Hematopoietic multipotent progenitor cell treated with erythropoietin and hydrocortisone succinate and interleukin-3 and kit ligand, for 17 days (in vitro differentiated cells): ENCODE measurements at places on chromosomes 12 and 14.

DNA sequence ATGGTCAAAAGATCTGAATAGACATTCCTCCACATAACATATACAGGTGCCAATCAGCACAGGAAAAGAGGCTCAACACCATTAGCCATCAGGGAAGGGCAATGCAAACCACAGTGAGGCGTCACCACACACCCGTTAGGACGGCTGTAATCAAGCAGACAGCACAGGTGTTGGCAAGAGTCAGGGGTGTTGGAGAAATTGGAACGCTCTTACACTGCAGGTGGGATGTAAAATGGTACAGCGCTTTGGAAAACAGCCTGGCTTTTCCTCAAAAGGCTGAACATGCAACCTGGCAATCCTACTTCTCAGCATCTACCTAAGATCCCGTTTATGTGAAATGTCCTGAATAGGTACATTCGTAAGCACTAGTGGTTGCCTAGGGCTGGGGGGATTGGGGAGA, 21.5 kb upstream of the MMP17 start:
- no peak for DNase-seq

GRCh38 chr14:54567639-54568561, 972 bp downstream of the SAMD4A start:
- no peak for DNase-seq

DNA sequence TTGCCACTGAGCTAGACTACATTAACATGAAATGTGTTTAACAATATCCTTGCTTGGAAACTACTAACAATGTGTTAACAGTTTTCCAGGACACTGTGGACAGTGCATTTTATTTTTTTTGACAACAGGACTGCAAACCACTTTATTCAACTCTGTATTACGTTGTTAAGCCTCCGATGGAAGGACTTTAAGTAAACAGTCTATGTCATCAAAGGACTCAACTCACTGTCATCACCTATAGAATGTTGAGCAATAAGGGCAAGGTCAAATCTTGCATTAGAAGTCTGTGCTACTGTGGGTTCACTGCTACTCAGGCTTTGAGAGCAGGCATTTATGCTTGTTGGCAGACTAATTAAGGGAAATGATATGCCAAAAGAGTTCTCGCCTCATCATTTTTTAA, 483.7 kb downstream of the FLRT2 start:
- DNase-seq, result no peak

DNA sequence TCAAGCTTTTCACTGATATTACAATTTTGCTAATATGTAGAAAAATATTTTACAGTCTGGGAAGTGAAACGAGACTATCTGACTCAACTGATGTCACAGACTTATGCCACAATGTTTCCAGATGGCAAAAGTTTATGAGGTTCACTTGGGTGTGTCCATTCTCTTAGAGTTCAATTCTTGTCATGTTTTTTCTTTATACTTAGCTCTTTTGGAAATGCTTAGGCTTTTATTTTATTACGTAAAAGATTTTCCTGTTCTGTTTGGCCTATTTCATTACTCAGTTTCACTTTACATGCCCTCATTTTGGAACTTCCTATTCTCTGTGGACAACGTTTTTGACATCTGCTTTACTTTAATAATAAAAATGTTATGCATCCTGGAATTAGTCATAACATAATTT, 2.1 kb upstream of the PDZRN4 start:
- DNase-seq, result no peak

DNA sequence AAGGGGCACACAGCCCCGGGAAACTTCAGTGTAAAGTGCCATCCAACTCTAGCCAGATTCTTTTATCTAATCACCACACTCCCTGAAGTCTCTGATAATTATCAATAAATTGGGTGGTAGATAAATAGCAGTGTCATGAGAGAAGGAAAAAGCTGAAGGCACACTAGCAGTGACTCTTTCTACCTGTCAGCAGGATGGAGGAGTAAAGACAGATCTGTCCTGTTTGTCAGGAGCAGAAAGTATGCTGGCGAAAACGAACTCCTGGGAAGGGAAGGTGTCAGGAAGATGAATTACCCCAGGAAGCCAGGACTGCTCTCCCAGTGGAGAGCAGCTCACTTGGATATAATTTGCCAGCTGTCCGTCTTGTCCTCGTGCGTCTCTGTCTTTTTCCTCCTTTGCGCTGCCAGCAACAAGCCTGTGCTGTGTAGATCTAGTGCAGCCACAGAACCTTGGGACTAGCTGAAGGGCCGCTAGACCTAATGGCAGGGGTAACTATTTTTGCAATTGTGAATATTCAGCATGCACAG, 981.9 kb downstream of the DIO2 start:
- DNase-seq, result no peak

DNA sequence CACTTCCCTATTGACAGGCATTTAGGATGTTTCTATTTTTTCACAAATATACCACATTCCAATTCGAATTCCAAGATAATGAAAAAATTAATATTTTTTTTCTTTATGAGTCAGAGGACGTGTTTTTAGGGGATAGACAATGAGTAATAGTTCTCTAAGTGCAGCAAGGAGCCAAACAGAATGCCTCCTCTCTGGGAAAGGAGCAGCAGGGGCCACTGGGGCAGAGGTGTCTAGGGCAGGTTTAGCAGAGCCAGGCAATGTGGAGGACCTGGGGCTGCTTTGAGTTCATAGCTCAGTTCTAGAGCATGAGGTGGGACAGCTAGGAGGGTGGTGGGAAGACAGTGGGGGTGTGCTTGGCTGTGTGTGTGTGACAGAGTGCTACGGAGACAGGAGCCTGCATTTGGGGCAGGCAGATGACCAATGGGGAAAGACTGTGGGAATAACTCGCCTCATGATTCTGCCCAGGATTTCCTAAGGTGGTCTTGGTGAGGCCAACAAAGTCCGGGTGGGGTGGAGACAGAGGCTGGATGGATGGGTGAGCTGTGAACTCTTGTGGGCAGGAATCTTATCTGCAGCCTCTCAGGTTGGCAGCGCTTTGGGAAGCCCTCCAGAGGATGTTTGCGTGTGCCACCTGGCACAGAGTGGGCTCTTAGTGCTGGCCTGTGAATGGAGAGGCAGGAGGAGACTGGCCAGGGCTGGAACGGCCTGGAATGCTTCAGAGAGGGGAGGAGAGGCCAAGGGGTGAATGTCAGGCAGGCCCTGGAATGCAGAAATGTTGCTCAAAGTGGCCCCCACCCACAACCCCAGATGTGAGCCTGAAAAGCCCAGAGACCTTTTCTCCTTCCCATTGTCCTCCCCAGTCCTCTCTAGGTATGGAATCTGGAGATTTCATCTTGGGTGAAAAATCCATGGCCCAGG, 2.4 kb upstream of the KRT7 start:
- DNase-seq, result no peak

DNA sequence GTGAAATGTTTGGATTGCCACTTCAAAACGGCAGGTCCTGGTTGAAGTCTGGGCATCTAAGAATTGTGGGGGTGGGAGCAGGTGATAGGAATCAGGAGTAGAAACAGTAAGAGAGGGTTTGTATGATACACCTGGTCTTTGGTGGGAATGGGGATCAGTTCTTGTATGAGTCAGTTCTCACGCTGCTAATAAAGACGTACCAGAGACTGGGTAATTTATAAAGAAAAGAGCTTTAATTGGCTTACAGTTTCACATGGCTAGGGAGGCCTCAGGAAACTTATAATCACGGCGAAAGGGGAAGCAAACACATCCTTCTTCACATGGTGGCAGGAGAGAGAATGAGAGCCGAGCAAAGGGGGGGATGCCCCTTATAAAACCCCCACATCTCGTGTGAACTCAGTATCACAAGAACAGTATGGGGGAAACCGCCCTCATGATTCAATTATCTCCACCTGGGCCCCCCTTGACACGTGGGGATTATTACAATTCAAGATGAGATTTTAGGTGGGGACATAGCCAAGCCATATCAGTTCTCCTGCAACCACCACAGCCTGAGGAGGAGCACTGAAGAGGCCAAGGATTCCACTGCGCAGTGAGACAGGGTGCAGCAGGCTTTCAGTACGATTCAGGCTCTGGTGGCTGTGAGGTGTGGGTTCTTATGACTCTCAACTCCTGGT, 52.1 kb downstream of the DRAM1 start:
- no peak for DNase-seq

DNA sequence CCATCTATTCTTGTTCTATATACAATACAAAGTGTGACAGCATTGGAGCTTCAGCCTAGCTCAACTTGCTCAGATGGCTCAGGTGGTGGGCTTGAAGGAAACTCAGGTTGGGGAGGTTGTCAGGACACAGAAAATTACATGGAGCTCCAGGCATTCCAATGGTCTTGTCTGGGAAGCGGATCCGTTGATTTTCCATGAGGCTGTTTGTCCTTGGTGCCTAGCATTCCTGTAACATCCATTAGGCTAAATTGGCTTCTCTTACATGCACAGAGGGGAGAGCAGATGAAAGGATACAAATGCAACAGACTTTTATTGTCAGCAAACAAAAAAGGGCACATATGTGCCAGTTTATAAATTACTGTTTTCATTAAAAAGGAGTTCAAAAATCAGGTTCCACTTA, 75.5 kb upstream of the OTX2 start:
- no peak for DNase-seq

GRCh38 chr12:88111074-88111652, 30.7 kb downstream of the CEP290 start:
- peak; percentile 71 for DNase-seq

DNA sequence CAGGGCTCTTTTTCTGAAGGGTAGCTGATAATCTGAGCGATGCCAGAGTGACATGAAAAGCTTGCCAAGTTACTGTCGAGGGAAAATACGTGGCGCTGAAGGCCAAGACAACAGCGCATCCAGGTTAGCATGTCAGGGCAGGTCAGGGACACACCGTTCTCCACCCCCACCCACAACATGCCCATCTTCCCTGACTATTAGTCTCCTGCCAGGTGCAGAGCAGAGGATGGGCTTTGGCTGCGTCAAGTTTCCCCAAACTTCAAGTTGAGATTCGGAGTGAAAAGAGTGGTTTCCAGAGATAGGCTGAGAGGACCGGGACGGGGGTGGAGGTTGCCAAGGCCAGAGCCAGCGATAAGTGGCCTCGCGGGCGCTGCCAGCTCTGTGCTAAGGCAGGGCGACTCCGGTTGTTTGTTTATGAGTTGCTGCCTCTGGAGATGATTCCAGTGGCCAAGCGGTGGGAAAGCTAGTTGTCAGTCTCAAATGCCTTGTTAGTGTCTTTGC, 1.7 kb downstream of the TRHDE start:
- no peak for DNase-seq

- DNase-seq, result no peak
Observed at GRCh38 chr14:102731101-102731870, 46.0 kb upstream of the TRAF3 start.
